ENCODE measurements at places on chromosomes 3 and 15.
A peak's percentile ranks its signal among the peaks of the same experiment; 100 is the strongest.

GRCh38 chr15:57607570-57608000, 15.9 kb downstream of the MYZAP start:
- no peak for DNase-seq

DNA sequence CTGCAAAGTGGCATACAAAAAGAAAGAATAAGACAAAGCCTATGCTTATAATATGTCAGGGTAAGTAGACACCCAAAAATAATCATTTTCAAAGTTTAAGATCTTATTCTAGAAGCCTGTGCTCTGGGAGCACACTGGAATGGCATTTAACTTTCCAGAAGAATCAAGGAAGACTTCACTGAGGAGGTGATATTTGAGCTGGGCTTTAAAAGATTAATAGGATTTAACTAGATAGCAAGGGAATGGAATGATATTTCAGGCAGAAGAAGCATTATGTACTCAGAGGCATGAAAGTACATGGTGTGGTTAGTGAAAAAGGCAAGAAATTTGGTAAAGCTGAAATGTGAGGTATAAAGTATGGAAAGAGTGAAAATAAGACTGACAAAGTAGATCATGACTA, 106.8 kb downstream of the ZBTB20 start:
- DNase-seq, result no peak

DNA sequence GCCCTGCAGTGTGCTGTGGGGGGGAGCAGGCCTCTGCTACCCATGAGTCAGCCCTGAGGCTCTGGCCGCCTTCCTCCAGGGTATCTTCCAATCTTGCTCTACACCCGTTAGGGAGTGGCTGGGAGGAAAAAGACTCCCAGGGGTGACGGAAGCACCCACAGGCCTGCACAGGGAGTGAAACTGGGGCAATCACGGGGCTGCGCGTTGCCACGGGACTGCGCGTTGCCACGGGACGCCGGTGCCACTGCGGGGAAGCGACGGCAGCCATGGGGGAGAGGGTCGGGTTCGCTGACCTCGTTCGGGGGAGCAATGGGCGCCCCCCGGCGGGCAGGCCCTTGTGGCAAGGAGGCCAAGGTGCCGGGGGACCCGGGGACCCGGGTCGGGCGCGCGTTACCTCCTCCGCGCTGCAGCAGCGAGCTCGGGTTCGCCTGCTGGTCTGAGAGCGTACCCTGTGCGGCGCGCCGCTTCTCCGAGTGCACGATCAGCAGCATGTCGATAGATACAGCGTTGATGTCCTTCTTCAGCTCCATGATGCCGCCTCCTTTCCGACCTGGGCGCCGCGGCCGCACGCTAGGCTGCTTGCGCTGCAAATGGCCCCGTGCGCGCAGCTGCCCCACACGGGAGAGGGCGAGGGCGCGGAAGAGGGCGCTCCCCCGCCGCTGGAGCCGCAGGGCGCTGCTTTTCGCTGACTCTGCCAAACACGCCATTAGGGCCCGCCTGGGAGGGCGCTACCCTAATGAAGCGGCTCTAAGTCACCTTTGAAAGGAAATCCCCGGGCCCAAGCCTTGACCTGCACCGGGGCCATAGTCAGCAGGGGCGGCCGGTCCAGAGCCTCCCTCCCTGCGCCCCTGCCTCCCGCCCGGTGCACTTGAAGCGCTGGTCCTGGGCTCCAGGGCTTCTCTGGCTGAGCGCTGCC, at the start of gene KY:
TSS of gene KY (minus strand) at position 592 of the 916 bp plus-strand sequence. CDS start at position 530, 62 bp downstream.
- DNase-seq, result no peak

- DNase-seq, result no peak
These were observed 2.1 kb downstream of the RFX7 start for GRCh38 chr15:56241374-56242105.

GRCh38 chr3:5133239-5134018, 11.3 kb downstream of the ARL8B start:
- no peak for DNase-seq

GRCh38 chr15:101280007-101280406, 2.7 kb upstream of the SELENOS start:
- DNase-seq, result no peak

DNA sequence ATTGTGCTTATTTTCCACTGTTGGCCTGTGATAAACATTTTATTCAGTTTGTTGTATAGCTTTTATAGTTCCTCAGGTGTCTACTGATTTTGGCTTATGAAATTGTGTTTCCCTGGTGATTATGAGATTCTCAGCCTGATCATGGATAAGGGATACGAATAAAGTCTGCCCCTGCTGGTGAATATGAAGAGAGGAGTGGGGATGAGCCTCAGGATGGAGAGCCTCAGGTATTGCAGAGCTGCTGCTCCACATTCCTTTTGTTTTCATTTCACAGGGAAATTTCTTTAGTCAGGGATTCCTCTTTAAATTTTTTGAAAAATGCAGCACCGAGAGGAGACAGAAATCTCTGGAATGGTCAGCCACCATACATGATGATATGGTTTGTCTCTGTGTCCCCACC, 14.7 kb upstream of the RAB6B start:
- DNase-seq, result no peak

DNA sequence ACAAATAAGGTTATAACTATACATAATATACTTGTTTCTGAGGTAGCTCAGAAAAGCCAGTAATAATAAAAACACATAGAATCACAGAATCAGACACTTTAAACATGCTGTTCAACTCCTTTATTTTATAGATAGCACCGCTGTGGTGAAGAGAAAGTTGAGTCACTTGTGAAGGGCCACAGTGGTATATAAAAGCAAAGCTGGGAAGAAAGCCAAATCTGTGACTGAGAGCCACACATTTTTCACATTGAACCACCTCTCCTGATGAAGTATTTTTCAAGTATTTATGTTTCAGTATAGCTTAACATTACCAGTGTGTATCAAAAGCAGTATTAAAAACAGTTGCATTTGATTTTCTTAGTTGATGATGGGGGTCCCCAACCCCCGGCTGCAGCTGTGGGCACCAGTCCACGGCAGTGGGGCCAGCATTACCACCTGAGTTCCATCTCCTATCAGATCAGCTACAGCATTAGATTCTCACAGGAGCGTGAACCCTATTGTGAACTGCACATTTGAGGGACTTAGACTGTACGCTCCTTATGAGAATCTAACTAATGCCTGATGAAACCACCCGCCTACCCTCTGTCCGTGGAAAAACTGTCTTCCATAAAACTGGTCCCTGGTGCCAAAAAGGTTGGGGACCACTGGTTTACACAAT, 46.2 kb downstream of the TBL1XR1 start:
- peak; percentile 26 for DNase-seq

DNA sequence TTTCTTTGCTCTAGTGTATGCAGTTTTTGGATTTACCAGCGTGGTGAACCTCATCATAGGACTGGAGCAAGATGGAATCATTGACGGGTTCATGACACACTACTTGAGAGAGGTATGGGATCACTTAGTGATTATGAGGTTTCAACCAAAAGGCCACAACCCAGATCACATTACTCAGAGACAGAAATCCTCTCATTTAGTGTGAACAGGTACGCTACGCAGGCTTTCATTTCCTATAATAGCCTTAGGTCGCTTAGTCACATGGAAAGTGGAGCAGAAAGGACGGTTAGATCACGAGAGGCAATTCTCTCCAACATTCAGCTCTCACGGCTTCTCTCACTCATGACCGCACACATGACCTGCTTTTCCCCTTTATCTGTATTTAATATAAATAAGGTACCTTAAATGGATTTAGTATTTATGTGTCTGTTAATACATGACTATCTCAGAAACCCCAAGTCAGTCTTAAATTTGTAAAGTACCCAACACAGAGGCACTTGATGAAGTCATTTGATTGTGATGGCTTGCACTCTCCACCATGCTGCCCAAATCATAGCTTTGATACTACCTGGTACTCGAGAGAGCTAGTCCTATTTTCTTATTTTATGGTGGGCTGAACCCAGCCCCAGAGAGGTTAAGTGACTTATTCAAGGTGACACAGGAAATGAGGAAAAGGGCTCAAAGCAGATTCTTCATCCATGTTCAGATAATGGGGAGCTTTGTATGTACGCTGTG, 8.6 kb downstream of the TM6SF1 start:
- DNase-seq, result no peak

DNA sequence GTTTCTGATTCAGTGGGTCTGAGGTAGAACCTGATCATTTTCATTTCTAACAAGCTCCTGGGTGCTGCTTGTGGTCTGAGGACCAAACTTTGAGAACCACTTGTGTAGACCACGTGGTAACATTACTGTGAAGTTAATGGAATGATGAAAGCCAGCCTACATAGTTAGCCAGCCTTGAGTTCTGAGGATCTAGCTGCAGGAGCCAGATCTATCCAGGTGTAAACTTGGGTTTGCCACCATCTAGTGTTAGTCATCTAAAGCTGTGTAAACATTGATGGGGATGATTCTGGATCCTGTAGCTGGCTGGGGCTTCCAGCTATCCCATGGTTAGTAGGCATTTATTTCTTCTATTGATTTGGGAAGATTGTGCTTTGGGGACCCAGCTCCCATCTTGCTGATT, 170.0 kb downstream of the TMEM108 start:
- DNase-seq, result no peak

- no peak for DNase-seq
These were observed 127.1 kb downstream of the ABHD5 start for GRCh38 chr3:43817825-43818224.

- DNase-seq, result no peak
These were observed 49.7 kb upstream of the TPRG1 start for GRCh38 chr3:189122110-189122509.

GRCh38 chr3:67517781-67518180, 136.6 kb downstream of the SUCLG2 start:
- DNase-seq, result no peak

- DNase-seq, result no peak
These were observed 30.4 kb downstream of the ATG3 start for GRCh38 chr3:112531358-112531781.

GRCh38 chr3:72263223-72263990, 478.5 kb upstream of the PROK2 start:
- DNase-seq, result no peak

GRCh38 chr3:56782215-56782614, 19.5 kb downstream of the ARHGEF3 start:
- DNase-seq, result no peak

DNA sequence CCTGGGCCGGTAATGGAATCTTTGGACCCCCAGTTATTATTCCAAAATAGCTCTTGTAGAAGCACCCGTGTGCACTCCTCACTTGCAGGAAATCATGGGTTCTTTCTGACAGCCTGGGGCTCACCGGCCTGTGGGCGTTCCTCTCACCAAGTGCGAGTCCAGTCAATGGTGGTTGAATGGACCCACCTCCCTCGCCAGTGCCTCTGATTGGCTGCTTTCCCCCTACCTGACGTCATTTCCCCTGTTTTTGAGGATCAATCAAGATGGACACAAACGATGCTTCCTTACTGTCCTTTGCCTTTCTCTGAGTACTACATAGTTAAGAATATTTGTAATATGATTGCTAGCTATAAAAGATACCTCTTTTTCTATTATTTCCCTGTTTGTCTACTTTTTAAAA, 18.1 kb downstream of the MOBP start:
- DNase-seq, result no peak

DNA sequence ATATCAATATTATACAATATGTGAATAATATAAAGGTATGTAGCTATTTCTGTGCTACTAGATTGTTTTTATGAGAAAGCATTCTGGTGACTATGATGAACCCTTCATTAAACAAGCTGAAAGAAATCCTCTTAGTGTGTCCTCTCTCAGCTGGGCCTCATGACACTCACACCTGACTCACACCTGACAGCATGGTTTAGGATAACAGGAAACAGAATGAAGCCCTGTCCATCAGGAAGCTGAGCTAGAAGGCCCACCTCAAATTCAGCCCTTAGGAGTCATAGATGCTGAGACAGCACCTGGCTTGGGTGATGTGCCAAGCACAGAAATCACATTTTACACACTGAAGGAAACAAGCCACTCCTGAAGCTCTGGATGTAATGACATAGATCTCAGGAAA, 30.8 kb downstream of the CHCHD4 start:
- DNase-seq, result no peak

- no peak for DNase-seq
These were observed 113.2 kb upstream of the ALDH1A3 start for GRCh38 chr15:100766243-100767000.

DNA sequence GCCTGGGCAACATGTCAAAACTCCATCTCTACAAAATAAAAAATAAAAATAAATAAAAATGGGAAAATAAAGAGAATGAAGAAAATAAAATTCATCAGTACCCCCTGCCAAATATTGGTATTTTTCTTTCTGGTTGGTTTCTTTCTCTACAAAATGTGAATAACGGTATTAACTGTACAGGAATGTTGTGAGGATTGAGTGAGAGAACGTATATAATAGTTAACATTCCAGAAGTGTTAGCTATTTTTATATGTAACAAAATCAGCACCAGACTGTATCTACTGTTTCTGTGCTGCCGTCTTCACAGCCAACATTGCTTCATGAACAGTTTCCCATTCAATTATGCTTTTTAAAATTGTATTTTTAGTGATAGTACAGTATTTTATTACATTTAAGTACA, 25.5 kb upstream of the RNU6-1 start:
- no peak for DNase-seq

DNA sequence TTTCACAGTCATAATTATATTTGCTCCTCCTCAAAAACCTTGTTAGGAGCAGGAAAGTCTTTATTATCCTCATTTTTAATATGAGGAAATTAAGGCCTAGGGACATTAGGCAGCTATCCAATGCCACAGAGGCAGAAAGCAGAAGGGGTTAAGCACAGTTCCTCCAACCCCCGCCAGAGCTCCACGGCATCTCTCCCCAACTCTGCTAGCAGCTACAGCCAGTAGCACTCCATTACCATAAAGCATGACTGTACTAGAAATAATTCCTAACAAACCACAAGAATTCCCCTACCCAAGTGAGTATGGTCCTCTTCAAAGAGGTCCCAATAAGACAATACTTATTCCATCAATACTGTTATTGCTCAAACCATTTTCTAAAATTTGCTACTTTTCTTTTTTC, 9.8 kb downstream of the HEG1 start:
- no peak for DNase-seq

DNA sequence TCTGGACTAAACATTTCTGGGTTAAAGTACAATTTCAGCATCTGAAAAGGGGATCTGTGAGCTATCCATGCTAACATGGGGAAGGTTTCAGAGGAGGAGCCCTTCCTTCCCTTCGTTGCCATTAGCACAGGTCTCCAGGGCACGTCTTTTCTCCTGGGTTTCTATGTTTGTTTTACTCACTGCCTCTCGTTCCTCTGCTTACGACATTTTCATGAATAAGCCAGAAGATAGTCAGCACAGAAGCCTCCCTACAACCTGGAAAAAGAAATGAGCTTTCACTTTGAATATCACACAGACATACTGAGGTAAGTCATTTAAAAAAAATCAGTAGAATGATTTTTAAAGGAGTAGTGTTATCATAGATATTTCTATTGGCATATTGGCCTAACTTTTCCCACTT, 117.2 kb upstream of the KCNMB2 start:
- DNase-seq, result no peak

- no peak for DNase-seq
These were observed 2.7 kb upstream of the GALNT15 start for GRCh38 chr3:16171825-16172224.

GRCh38 chr3:55678546-55679216, 191.6 kb upstream of the WNT5A start:
- no peak for DNase-seq

GRCh38 chr15:76332796-76333195, 3.8 kb upstream of the ISL2 start:
- DNase-seq, result no peak

GRCh38 chr3:17585394-17586325, 156.8 kb downstream of the TBC1D5 start:
- DNase-seq, result no peak

GRCh38 chr15:43872416-43873020, 45.7 kb downstream of the WDR76 start:
- DNase-seq, result peak; percentile 12

GRCh38 chr3:177622520-177622919, 425.2 kb upstream of the TBL1XR1 start:
- DNase-seq, result no peak

GRCh38 chr3:118080889-118081288, 953.8 kb downstream of the IGSF11 start:
- DNase-seq, result no peak
